ENCODE measurements at places on chromosomes 4 and X.
A peak's percentile ranks its signal among the peaks of the same experiment; 100 is the strongest.

DNA sequence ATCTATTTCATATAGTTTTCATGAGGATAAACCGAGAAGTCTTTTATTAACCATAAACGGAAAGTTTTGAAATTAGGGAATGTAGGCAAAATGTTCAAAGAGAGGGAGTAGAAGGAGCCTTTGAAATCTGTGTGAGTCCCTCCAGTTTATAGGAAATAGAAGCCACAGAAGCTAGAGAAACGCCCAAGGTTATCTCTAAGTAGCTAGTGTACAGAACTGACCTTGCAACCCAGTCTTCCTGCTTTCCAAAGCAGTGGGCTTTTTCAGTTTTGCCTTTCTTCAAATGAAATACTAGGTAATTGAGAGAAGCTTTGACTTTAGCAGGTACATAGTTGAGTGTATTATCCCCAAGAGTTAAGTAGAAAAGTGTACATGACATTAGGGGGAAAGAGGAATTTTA lies 39.4 kb downstream of the STIM2 start:
- no peak for DNase-seq

DNA sequence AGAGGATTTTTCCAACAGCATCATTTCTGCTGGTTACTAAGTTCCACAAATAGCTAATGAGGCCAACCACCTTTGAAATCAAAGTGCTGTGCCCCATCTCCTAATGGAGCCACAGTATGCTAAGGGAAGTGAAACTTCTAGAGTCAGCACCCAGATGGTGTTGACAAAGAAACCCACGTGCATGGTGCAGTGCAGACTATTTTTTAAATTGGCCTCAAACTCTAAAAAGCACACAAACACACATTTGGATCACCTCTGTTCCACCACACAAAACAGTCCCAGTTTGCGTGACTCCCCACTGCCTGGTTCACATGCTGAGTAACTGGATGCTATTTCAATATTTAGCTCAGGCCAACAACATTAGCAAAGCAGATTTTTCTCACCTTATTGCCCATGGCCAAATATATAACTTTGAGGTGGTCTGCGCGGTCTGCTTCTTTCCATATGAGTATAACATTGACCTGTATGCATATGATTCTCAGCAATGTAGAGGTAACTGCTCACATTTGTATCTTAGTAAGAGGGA lies 69.9 kb downstream of the AMELX start:
- DNase-seq, result no peak

GRCh38 chrX:110042496-110042895 lies 39.6 kb downstream of the TMEM164 start:
- peak; percentile 52 for DNase-seq

GRCh38 chrX:132957211-132958090 lies 978 bp downstream of the HS6ST2 start:
- no peak for DNase-seq

- no peak for DNase-seq
Observed at GRCh38 chr4:64479338-64479737, 70.1 kb upstream of the TECRL start.

GRCh38 chr4:90515191-90515590 lies 388.0 kb downstream of the CCSER1 start:
- DNase-seq, result no peak

DNA sequence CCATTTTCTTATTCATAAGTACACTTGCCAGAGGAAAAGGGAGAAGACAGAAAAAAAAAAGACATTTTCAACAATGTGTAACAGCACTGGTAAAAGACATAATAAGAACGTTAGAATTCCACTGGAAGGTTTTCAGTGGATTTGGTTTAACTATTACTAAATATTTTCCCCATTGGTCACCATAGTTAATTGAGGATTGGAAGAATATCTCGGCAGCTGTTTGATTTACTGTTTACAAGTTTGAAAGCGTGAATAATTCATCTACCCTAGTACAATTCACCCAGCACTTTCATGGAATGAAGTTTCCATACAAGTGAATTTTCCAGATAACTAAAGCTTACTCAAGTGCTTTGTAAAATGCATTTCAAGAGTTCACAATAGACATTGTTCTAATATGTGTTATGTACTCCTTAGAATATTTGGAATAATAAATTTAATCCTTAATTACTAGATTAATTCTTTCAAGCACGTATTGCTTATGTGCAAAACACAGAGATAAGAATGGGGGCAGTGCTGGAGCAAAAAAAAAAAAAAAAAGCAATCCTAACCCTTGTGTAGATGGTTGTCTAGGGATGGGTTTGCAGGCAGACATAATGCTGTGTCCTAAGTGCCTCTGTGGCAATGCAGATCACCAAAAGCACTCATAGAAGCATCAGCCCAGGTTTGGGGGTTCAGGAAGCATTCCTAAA lies 57.1 kb downstream of the ENPEP start:
- DNase-seq, result no peak

DNA sequence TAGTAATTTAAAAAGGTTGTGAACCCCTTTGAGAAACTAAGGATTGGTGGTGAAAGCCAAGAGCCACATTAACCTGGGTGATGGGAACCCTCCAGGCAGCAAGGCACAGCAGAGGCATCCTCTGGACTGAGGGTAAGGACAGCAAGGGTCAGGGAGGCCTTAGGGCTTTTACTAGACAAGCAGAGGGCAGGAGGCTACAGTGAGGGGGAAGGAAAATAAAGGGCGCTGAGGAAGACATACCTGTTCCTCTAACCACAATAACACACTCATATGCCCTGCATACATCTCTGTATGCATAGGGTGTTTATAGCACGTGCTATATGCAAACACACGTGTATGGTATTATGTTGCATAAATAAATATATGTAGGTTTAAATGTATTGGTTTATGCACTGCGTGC lies 18.7 kb downstream of the GPM6B start:
- no peak for DNase-seq

GRCh38 chr4:112901962-112902411 lies 147.5 kb upstream of the ANK2 start:
- DNase-seq, result no peak

- DNase-seq, result no peak
Observed at GRCh38 chr4:8582436-8582835, 2.2 kb downstream of the GPR78 start.

GRCh38 chrX:93791304-93791703 lies 117.3 kb downstream of the FAM133A start:
- DNase-seq, result no peak

GRCh38 chr4:184169225-184169867 lies 48.3 kb downstream of the ENPP6 start:
- DNase-seq, result no peak

- no peak for DNase-seq
Observed at GRCh38 chr4:106493086-106493485, 124.5 kb upstream of the GIMD1 start.

DNA sequence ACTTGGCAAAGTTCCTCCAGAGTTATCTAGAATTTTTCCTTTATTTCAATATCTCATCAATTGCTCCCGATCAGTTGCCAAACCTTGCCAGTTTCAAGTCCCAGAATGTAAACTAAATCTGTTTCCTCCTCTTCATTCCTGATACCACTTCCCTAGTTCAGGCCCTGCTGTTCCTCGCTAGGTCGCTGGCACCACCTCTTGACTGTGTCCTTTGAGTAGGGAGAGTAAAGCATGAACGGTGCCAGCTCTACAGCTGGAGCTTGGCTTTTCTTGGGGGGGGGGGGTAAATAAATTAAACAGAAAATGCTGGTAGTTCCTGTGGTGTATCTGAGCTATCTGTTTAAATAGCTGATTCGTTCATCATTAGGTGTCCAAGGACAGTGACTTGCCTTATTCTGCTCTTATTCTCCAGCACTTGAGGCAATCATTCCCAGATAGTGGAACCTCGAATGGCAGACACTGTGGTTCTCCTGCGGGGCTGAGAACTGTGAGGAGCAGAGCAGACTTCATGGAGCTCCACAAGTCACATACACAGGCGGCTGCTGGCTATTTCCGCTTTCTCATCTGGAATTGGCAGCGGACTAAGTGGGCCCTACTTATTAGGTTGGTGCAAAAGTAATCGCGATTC lies 168.3 kb upstream of the FAT1 start:
- no peak for DNase-seq

GRCh38 chr4:38980903-38981676 lies 51.1 kb downstream of the TMEM156 start:
- peak; percentile 65 for DNase-seq

Measured in ELR (cell line).